Endothelial cell (in vitro differentiated cells): ENCODE measurements at places on chromosomes 1 and 21. TPM values are rescaled to one million over a fixed set of nuclear protein-coding genes. Genes with fewer than 3 reads are reported as not detected.
A peak's percentile ranks its signal among the peaks of the same experiment; 100 is the strongest.

DNA sequence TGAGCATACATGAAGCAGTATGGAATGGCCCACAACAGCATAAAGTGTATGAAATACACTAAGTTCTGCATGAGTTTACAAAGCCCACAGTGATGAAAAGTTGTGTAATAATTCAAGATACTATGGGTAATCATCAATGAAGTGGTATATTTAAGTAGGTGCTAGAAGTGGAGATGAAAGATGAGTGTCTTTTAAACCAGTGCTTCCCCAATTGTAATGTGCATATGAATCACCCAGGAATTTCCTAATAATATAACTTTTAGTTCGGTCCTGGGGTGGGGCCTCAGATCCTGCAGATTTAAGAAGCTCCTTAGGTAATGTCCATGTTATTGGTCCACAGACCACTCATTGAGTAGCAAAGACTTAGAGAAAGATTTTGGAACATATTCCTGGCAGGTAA is 184.9 kb downstream of the DUSP10 start:
- DNase-seq, result no peak

Gene PTGS2
- total RNA-seq, result 22.2 TPM

- no peak for DNase-seq
Measured at GRCh38 chr1:95095833-95096217, 21.3 kb upstream of the TLCD4 start.

- DNase-seq, result no peak
Measured at GRCh38 chr1:221002601-221003000, 123.4 kb downstream of the HLX start.

DNA sequence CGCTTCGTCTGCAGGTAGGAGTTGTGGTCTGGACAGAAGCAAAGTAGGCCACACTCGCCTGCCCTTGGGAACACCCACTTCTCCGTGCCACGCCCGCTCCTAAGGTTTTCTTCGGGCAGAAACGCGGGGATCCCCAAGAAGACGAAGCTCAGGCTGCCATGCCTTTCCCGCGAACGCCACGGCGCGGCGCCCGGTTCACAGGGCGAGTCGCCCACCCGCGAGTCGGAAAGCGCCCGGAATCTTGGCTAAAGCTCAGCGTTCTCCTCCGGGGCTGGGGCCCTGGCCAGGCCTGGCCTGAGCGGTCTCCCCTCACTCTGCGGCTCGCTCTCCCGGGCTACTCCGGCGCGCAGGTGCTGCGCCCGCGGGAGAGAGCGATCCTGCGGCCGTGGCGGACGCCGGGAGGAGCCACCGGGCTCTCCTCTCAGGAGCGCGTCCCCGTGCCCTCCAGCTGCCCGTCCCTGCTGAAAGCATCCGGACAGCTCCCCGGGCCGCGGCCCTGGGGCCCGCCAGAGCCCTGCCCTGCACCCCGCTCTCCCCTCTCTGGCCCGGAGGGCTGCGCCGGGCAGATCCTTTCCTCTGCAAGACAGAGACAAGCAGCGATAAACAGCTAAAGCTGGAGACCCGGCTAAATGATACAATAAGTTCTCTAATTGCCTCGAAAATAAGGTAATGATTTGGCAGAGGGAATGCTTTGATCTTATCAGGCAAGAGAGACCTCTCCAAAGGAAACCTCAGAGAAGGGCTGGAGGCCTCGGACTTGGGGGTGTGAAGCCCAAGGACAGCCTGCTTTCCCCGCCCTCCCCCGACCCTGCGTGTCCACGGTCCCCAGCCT is 6.7 kb upstream of the WNT2B start:
- peak; percentile 53 for DNase-seq

GRCh38 chr1:100607628-100608240 is 69.8 kb downstream of the GPR88 start:
- no peak for DNase-seq

DNA sequence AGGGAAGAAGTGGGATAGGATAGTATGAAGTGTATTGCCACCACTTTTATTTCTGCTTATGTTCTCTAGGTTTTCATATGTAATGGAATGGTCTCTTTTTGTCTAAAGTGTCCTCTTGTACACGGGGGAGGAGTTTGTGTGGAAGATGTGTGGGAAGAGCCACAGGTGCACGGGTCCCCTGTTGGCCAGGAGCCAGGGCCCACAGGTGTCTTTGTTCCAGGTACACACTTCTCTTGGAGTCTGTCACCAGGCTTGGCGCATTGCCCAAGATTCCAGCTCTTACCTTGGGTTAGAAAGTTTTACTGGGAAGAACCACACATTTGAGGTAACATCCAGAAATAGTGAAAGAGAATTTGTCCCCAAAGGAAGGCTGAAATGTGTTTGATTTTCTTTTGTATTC is 10.5 kb downstream of the TENT5C start:
- no peak for DNase-seq

GRCh38 chr1:196372896-196373536 is 235.2 kb downstream of the KCNT2 start:
- no peak for DNase-seq

GRCh38 chr21:32884062-32884461 is 112.5 kb upstream of the PAXBP1 start:
- DNase-seq, result no peak

Gene AMIGO1
- 1.2 TPM for total RNA-seq

DNA sequence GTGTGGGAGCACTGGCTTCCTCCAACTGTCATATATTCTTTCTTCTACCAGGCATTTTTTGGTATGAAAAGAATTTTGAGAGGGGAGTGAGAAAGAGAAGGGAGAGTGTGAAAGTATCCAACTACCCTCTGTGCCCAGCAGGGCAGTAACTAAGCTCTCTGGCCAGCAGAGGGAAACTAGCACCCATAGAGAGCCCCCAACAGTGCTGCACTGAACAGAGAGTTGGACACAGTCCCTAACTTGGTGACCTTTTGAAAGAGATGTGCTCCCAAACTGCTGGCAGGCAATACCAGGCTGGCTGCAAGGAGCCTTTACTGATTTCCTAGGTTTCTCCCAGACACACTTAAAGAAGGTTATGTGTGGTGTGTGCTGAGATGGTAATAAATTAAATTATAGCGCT is 118.8 kb upstream of the PBX1 start:
- no peak for DNase-seq

Gene C1QB
- not detected for total RNA-seq

DNA sequence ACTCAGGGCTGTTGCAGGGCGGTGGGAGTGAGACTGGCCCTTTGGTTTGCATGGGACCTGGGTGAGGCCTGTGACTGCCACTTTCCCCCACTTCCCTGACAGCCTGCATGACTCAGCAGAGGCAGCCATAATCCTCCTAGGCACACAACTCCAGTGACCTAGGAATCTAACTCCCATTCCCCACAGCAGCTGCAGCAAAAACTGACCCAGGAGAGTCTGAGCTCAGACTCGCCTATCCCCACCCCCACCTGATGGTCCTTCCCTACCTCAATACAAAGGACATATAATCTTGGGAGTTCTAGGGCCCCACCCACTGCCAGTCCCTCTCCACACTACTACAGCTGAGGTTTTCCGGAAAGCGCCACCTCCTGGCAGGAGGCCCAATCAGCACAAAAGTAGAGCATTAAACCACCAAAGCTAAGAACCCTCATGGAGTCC is 26.7 kb downstream of the NDC1 start:
- DNase-seq, result peak; percentile 55

DNA sequence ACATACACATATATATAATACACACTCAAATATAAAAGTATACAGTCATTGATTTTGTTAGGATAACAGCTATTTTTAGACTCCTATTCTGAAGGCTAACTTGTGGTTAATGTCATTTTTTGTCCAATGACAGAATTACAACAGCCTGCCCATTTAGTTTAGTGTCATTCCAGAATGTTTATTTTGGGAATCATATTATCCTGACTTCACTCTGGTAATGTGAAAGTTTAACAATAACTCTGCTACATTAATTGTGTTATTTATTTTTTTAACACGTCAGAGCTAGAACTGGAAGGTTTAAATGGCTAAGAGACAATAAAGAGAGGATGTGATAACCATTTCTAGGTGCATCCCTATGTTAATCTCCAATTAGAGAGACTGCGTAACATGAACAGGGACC is 648.1 kb downstream of the USP25 start:
- DNase-seq, result no peak

- peak; percentile 56 for DNase-seq
Measured at GRCh38 chr1:241932845-241933244, 24.7 kb upstream of the BECN2 start.

DNA sequence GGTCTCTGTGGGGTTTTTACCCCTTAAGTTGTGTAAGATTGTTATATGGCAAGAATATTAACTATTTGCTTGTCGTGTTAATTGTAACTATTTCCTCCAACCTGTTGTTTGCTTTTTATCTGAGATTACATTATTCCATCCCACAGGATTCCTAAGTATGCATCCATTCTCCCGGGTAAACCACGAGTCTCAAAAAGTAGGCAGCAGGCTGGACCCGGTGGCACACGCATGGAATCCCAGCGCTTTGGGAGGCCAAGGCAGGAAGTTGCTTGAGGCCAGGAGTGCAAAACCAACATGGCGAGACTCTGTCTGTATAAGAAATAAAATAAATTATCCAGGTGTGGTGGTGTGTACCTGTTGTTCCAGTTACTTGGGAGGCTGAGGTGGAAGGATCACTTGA is 12.6 kb upstream of the RSPO1 start:
- no peak for DNase-seq

DNA sequence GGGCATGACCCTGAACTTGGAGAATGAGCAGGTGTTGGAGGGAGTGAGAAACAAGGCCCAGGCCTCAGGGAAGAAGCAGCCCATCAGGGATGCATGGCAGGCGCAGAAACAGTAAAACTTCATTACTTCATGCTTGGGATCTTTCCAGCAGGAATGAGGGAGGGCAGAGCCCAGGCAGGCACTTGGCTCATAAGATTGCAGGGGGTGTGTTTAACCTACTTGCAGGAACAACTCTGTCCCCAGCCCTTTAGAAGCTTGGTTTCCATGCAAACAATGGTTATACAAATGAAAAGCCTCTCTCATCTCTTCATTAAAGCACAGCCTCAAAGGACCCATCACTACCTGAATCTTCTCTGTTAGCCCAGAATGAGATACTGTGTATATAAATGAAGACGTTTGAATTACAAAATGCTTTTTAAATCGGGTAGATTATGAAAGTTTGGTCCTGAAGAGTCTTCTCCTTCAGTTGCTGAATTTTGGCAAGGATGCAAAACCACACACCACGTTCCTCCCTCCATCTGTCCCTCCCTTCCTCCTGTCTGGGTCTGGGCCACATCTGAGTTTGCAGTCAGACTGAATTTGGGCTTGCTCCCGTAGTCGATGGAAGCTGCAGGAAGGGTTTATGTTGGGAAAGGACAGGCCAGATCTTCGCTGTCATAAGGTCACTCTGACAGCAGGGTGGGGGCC is 154.4 kb upstream of the KLHDC7A start:
- no peak for DNase-seq

GRCh38 chr1:3036447-3037280 is 15.4 kb downstream of the ACTRT2 start:
- no peak for DNase-seq

GRCh38 chr21:17554679-17555465 is 42.0 kb downstream of the CXADR start:
- DNase-seq, result peak; percentile 6

Gene ELF3
- 0.56 TPM for total RNA-seq

DNA sequence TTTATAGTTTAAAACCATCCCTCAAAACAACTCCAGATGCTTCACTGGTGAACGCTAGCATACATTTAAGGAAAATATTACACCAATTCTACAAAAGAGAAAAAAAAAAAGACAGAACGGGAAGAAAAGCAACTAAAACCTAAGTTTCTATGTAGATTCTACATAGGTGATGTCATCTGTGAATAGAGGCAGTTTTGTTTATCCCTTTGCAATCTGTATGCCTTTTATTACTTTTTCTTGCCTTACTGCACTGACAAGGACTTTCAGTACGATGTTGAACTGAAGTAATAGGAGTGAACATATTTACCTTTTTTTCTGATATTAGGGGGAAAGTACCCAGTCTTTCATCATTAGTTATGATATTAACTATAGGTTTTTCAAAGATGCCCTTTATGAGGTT is 101.7 kb upstream of the HAO2 start:
- DNase-seq, result no peak

GRCh38 chr1:3491291-3492246 is 37.1 kb downstream of the ARHGEF16 start:
- peak; percentile 88 for DNase-seq

GRCh38 chr1:55426619-55427018 is 211.5 kb upstream of the USP24 start:
- DNase-seq, result no peak
